ENCODE measurements at places on chromosomes 6 and 20.

- no peak for DNase-seq
Measured at GRCh38 chr6:12359036-12359435, 68.9 kb downstream of the EDN1 start.

- no peak for DNase-seq
Measured at GRCh38 chr6:111462770-111463391, 20.1 kb downstream of the REV3L start.

- DNase-seq, result no peak
Measured at GRCh38 chr6:74320074-74320473, 624.1 kb downstream of the CD109 start.

GRCh38 chr6:125198398-125198937 lies 44.9 kb downstream of the TPD52L1 start:
- DNase-seq, result no peak

DNA sequence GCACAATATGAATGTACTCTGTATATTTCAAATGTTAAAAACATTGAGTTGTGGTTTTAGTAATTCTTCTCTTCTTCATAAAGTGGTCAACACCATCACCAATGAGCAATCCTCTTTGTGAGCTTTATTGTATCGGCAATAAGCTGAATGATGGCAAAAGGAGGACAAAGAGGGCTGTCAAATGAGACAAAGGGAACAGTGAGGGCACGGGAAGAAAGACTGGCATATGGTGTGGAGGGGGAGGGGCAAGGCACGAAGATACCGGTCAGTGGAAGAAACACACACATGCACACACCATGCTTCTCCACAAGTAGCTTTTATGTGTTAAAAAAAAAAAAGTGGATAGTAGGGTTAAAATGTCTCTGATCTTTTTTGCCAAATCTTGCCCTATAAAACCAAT lies 506.8 kb upstream of the CITED2 start:
- DNase-seq, result no peak

DNA sequence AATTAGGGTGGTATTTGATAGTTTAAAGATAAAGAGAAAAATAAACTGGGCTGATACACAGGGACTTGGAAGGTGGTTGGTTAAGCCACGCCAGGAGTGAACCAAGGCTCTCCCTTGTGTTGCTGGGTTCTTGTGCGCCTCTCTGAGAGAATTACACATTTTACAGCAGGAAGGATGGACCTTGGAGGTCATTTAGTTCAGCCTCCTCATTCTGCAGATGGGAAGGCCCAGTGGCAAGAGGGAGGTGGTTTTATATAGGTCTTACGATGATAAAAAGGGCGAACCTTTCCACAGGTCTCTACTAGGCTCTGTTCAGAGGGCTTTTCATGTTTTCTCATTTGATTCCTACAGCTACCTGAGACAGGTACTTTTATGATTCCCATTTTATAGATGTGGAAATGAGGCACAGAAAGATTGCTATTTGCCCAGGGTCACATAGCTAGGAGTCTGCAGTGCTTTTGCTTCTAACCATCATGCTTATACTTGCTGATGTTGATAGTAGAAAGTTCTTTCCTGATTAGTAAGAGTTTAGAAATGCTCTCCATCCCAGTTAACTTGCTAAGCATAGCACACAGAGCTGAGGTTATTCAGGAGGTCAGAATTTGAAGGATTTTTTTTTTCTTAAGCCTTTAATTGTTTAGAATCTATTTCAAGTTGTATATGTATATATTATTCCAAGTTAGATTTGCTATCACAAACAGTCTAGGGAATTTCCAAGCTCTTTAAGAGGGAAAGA lies 12.8 kb downstream of the HIVEP1 start:
- no peak for DNase-seq

DNA sequence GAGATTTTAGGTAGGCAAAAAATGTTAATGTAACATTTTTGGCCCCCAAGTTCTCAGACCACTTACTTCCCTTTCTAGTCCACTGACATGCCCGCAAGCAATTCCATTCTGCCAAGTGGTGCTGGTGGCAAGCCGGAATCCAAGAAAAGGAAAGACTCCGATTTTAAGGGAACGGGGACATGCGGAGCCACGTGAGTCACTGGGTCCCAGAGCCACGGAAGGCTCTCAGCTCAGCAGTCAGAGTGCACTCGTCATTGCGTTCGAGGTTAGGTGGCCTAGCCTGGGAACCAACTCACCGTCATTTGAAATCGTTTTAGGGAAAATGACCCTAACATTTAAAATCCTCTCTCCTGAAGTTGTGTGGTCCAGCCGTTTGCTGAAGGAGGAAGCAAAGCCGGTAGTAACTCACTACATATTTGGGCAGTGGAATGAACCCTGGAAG lies 711 bp upstream of the SIRT5 start:
- no peak for DNase-seq

GRCh38 chr6:22067122-22067521 lies 229.7 kb downstream of the PRL start:
- DNase-seq, result no peak

GRCh38 chr20:25697132-25697446 lies 436 bp upstream of the ZNF337 start:
- no peak for DNase-seq

GRCh38 chr20:47988676-47989075 lies 203.4 kb upstream of the SULF2 start:
- no peak for DNase-seq

GRCh38 chr20:37295595-37295994 lies 6.1 kb downstream of the MANBAL start:
- no peak for DNase-seq

GRCh38 chr6:114430534-114431124 lies 87.8 kb upstream of the HS3ST5 start:
- no peak for DNase-seq

GRCh38 chr20:3797592-3798372 lies 1.7 kb downstream of the CDC25B start:
- peak; percentile 60 for DNase-seq

GRCh38 chr6:13586603-13587542 lies 12.5 kb downstream of the SIRT5 start:
- no peak for DNase-seq

GRCh38 chr6:158567152-158567551 lies 7.3 kb downstream of the TMEM181 start:
- DNase-seq, result no peak

- no peak for DNase-seq
Measured at GRCh38 chr6:149907317-149907716, 9.4 kb upstream of the RAET1E start.

GRCh38 chr6:155604991-155605390 lies 149.4 kb upstream of the NOX3 start:
- no peak for DNase-seq

- DNase-seq, result no peak
Measured at GRCh38 chr6:113997116-113997515, 26.2 kb upstream of the HDAC2 start.

GRCh38 chr6:44681761-44682160 lies 294.3 kb downstream of the CDC5L start:
- no peak for DNase-seq

- no peak for DNase-seq
Measured at GRCh38 chr20:3093861-3094361, 9.4 kb upstream of the AVP start.

DNA sequence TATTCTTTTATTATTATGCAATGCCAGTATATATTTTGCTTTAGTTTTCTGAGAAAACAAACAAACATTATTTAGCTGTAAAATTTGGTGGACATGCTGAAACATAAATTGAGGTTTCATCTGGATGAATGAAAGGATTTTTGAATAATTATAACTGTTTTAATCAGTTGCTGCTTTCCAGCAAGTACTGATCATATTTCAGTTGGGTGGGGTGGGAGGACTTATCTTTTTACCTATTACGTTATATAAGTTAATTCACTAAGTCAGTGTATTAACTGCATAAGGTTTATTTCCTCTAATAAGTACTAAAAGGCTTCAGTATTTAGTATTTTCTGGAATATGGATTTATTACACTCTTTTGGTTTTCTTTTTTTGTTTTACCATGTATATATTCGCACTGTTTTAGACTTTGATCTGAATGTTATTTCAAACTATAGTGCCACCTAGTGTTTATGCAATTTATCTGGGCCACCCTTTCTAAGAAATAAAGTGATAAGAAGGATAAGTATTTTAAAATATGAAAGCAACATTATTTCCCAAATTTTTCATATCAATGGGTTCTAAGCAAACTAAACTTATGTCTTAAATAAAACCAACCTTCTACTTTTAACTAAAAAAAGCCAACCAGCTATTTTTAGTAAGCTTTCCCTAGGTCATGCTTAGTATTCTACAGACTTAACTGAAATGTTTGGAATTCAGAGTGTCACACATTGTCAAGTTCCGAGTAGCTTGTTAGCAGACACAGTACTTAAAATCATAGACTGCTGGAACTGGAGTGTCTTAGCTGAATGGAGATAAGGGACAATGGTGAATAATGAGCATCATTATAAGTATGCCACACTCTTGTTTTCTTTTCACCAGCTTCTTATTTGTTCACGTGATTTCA lies 105.4 kb upstream of the MCHR2 start:
- no peak for DNase-seq

DNA sequence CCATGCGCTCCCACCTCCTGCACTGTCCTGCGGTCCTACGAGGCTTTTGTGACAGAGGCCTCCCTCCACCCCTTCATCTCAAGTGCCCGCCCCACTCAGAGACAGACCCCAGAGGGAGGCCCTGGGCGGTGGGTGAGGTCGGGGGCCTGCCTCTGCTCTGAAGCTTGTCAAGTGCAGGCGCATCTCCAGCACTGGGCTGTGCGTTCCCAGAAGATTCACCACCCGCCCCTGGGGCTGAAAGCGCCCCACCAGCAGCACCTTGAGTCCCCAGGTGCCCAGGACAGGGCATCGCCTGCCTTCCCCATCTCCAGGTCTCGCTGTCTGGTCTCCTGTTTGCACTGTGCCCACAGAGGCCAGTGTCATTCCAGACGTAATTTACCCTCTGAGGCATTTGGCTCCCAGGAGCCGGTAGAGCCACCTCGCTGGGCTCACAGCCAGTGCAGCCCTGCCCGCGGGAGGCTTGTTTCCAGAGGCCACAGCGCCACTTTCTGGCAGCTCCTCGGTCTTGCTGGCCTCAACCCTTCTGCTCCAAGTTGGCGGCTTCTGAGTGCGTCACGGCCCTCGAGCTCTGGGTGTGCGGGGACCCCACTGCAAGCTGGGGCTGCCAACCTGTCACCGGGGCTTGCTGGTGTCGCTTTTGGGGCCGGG lies 191.1 kb downstream of the TAF4 start:
- no peak for DNase-seq

- peak; percentile 22 for DNase-seq
Measured at GRCh38 chr20:50980851-50981713, 22.5 kb downstream of the MOCS3 start.

DNA sequence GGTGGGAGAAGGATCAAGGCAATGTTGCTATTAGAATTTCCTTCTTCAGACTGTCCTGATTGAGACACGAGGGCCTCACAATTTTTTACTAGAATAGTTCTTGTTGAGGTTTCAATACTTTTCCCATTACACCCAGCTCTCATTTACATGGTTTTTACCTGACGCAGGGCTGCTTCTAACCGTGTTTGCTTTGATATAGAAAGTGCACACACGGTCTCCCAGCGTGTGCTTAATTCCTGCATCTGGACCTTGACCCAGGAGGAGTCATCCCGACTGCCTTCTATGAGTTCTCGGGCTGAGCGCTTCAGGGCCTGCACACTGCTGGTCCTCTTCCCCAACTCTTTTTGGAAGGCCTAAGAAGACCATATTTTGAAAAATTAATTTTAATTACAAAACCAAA lies 160.2 kb downstream of the DST start:
- no peak for DNase-seq

- no peak for DNase-seq
Measured at GRCh38 chr6:110128418-110128817, 51.1 kb downstream of the WASF1 start.

GRCh38 chr6:18392346-18392877 lies 5.3 kb downstream of the RNF144B start:
- no peak for DNase-seq

DNA sequence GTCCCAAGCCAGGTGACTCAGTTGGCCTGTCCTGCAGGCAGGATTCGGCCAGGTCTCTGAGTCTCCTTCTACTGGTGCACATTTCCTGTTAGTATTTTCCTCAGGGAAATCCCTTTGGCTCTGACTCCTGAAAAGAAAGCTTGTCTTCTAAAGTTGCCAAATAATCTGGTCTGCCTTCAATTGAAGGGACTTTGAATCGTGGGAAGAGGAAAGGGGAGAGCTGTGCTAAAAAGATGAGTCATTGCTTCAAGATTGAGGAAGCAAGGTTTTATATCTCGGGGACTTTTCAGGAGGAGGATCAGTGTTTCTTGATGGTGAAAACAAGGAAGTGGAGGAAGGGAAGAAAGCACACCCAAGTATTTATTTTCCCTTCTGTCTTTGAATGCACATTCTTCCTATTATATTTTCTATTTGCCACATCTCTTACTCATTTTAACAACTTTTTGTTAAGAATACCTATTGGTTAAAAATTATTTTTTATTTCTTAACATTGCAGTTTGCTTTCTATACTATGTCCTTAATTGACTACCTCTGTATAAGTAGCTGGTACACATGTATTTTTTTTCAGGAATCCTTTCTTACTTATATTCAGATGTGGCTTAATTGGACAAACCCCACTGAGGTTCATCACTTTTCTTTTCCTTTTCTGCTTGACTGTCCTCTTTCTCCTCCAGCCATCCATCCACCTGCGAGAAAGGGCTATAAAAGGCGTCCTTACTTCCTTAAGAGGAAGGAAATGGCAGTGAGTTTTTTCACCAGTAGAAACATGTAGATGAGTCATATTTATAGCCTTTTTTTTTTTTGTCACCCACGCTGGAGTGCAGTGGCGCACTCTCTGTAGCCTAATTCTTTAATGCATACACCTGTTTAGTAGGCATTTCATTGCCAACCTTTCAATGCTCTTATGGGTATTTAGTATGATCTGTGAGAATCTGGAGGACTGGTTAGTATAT lies 15.0 kb upstream of the IFNGR1 start:
- no peak for DNase-seq

GRCh38 chr20:63626424-63627128 lies at the start of gene GMEB2:
GMEB2 (minus strand) TSS chr20:63627101; CDS start chr20:63619397, 7,704 bp downstream.
- peak; percentile 66 for DNase-seq

GRCh38 chr6:26421259-26422144 lies 18.8 kb upstream of the BTN3A3 start:
- peak; percentile 30 for DNase-seq

DNA sequence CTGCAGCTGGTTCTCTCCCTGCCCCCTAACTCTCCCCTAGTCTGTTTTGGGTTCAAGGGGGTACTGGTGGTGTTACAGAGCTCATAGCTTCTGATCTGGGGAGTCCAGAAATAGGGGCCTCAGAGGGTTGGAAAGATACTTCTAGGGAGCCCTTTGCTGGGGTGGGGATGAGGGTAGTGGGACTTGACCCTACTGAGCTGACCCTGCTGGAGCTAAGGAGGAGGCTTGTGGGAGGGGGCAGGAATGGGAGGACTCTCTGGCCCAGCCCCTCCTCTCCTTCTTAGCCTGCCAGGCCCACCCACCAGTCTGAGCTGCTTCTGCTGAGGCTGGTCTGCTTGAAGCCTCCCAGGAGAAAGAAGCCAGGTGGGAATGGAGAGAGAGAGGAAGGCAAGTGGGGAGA lies at the start of gene EGFL8:
Gene EGFL8 (plus strand): TSS at position 301 of the 400 bp plus-strand sequence. CDS start 1,571 bp downstream, outside the sequence.
- DNase-seq, result no peak

DNA sequence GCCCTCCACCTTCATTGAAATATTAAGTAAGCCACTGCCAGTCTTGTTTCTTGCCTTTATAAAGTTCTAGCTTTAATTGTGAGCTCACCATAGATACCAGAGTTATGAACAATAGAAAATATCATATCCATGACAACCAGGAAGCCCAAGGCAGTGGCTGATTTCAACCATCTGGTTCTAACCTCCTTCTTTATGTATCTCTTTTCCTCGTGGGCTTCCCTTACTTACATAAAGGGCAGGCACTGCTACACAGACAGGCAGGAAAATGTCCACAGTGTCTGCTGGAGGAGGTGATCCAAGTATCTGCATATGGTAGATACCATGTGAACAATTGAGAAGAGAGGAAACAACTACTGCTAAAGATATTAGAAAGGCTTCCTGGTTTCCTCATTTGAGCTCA lies 65.2 kb upstream of the PRND start:
- no peak for DNase-seq
